ENCODE measurements at places on chromosomes 5 and 9. TPM values are rescaled to one million over a fixed set of nuclear protein-coding genes. Genes with fewer than 3 reads are reported as not detected.

- no peak for DNase-seq
Measured at GRCh38 chr5:138762110-138762509, 8.9 kb downstream of the CTNNA1 start.

- DNase-seq = no peak
Measured at GRCh38 chr5:170809551-170809950, 26.0 kb downstream of the GABRP start.

The PCDHB14 gene
- 9.8 TPM for polyA plus RNA-seq

The PCDHGB2 gene
- 4.2 TPM for polyA plus RNA-seq

The MSMP gene
- not detected for polyA plus RNA-seq

DNA sequence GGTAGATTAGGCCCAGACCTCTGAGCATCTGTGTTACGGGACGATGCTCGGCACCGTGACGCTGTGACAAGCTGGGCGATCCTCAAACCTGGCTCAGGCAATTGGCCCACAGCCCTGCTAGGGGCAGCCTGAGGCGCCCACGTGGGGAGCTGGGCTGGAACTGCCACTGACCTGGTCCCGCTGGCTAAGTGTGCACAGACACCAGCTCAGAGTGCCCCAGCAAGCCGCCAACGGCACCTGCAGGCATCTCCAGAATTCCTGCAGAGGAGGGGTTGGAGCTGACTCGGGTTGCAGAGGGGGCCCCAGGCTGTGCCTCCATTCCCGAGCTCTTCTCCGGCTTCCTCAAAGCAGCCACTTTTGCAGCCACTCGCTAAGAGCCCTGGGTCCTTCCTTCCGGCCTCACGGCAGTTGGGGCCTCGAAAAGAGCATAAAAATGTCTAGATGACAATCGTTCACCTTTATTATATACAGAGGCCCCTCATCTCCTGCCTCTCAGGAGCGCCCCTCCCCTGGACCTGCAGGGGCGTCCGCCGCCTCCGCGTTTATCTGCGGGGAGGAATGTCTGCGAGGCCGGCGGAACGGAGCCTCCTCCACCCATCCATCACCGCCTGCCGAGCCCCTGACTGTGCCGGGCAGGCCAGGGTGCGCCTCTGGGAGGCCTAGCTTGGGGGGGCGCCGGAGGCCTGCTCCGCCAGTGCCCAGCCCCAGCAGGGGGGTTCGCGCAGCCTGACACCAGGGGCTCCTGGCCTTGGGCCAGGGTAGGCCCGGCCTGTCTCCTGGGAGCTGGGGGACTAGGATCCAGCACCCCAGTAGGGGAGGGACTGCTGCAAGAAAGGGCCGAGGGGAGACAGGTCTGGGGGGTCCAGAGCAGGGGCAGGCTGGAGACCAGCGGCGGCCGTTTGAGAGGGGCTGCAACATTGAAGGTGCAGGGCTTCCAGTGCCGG is 144.9 kb downstream of the BARX1 start:
- no peak for DNase-seq

DNA sequence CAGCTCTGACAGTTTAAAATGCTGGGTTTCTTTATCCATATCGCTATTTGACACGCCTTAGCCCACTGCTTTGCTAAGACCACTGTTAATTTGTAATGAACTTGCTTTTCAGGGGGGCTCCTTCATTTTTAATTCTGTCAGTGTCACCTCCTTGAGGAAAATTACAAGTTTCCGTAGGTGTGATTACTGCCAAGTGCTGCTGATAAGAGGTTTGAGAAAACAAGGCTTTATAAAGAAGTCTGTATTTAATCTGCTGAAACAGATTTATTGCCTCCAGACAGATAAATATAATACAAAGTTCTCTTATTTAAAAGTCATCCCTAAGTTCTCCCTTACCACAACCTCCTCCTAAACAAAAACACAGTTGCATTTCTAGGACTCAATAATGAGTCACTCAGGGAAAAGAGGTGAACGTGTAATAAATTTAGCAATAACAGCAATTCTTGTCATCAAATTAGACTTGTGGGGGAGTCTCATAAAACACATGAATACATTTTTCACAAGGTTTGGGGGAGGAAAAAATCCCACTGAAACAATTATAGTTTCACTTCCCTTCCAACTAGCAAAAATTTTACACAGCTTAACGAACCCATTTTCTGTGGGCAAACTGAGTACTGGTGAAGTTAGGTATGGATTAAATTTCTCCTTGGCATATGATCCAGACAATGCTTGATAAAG is 72.8 kb downstream of the MAPKAP1 start:
- no peak for DNase-seq

DNA sequence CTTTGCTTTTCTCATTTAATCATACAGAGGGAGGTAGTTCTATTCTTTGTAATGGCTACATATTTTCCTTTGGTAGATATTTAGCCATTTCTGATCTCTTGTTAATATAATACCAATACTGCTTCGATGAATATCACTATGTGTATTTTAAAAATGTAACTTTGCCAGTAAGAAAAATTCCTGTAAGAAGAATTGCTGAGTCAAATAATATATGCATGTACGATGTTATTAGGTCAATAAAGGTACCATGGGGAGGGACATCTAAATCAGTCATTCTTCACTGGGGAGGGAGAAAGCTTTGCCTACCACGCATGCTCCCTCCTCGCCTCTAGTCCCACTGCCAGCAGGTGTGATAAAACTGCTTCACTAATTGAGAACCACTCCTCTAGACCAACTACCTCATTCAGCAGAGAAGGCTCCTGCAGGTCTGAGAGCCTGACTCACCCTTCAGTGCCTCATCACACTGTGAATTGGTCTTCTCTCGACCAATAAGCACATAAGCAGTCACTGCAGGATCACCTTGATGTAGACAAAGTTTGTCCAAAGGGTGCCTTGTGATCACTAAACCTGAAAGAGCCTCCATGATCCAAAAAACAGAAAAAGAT is 56.1 kb upstream of the TBCA start:
- no peak for DNase-seq

The ARHGEF28 gene
- polyA plus RNA-seq = 16.8 TPM

- no peak for DNase-seq
Measured at GRCh38 chr9:137673886-137674285, 55.1 kb downstream of the EHMT1 start.

The SPATA31A3 gene
- polyA plus RNA-seq = not detected

DNA sequence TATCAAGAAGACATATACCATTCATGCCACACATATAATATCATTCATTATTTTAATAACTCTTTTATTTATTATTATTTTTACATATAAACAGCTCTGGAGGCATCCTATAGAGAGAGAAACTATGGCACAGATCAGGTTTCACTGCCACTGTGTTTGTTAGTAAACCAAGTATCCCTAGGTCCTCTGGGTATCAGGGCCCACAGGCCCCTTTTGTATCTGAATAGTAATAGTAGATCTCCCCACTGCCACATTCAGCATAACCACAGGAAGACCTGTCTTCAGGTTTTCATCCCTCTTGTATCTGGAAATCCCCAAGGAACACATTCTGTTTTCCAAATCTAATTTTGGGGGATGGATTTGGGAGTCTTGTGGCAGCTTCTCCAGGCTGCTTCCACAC is 94.0 kb downstream of the SPATA31D1 start:
- DNase-seq = no peak

The NUTM2G gene
- 0.63 TPM for polyA plus RNA-seq

The ZDHHC11 gene
- polyA plus RNA-seq = 24.1 TPM

The TNFSF8 gene
- 9.5 TPM for polyA plus RNA-seq

- DNase-seq = no peak
Measured at GRCh38 chr5:154972476-154973080, 31.7 kb downstream of the MRPL22 start.

- DNase-seq = no peak
Measured at GRCh38 chr5:138743484-138743883, 9.7 kb upstream of the CTNNA1 start.

GRCh38 chr5:74314906-74315305 is 325.6 kb downstream of the ENC1 start:
- no peak for DNase-seq

The AQP7 gene
- polyA plus RNA-seq = 2.8 TPM

GRCh38 chr5:61675015-61675692 is 343.1 kb downstream of the ZSWIM6 start:
- DNase-seq = no peak

DNA sequence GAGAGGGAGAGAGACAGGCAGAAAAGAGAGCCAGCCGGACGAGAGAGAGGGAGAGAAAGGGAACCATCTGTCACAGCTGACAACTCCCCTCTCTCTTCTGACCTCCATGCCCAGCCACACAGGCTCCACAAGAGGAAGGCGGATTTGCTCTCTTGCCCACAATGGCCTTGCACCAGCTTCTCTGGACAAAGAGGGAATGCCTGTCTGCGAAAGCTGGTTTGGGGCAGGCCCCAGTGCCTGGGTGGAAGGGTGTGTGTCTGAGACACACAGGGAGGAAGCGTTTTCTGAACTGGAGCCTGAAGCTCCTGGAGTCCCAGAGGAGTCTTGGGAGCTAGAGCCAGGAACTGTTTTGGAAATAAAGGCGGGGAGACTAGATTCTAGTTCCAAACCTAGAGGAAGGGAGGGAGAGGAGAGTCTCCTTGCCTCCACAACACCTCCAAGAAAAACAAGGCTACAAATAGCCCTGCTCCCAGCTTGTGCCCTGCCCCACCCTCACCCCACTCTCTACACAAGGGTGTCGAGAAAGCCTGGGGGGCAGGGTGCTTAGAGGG is 12.5 kb downstream of the C1QTNF2 start:
- DNase-seq = no peak

The ENTREP1 gene
- polyA plus RNA-seq = 50.8 TPM

- DNase-seq = no peak
Measured at GRCh38 chr9:70474413-70474812, 60.0 kb upstream of the KLF9 start.

GRCh38 chr5:97111004-97111403 is 31.4 kb downstream of the LIX1 start:
- no peak for DNase-seq

DNA sequence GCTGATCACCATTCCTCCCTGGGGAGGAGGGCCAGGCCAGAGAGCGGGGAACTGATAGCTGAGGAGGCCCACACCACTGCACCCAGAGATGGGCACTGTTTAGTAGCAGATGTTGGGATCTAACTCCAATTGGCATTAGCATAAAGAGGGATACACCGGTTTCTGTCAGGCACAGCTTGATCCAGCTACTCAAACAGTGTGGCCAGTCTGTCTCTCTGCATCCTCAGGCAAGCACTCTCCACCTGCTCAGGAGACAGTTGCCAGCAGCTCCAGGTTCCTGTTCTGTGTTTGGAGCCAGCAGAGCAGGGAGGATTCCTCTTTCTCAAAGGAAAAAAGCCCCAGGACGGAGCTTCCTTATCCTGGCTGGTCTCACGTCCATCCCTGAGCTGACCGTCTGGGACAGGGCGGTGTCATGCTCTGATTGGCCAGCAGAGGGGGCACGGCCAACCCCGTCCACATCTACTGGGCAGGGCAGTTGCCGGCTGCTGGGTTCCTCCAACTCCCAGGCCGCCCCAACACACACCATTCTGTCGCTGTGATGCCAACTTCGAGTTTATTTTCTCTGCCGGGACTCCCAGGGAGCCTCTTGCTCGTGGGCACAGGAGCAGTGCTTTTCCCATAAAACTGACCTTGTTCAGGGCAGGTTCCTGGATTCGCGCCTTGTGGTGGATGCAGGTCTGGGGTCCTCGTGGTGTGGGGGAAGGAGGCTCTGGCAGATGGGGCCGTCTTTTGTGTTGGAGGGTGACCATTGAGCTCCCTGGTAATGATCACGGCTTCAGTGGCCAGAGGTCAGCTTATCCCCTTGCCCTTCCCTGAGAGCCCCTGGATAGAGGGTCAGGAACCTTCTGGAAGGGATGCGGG is 47.9 kb downstream of the COL5A1 start:
- DNase-seq = no peak

DNA sequence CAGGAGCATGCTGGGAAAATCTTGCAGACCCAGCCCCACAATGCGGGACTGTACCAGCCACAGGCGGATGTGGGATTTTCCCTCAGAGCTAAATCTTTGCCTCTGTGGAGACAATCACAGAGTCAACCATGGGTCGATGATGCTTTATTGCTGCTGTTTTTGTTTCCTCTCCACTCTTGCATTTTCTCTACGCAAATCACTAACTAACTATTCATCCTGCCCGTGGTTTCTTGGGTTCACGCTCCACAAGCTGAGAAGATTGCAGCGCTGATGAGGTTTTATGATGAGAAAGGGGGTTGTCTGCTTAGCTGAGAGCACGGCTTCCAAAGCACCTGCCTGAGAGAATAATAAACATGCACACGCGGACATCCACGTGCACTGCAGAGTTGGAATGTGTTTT is 500.2 kb upstream of the ADAMTS16 start:
- DNase-seq = no peak

GRCh38 chr9:78857373-78858225 is 560.7 kb downstream of the PSAT1 start:
- DNase-seq = no peak

DNA sequence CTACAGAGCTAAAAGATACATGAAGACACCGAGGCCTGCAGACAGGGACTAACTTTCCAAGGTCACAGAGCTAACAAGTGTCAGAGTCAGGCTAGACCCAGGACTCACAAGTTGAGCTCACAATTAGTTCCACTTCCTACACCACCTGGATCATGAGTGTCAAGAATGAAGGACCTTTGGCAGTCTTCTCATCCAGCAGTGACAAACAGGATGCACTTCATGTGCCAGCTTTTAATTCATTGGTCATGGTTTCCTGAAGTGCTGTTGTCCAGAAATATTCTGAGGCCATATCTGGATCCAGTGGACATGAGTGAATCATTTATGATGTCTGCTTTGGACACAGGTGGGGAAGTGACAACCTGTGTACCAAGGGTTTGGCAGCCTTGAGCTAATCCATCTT is 77.4 kb downstream of the KCNIP1 start:
- no peak for DNase-seq

DNA sequence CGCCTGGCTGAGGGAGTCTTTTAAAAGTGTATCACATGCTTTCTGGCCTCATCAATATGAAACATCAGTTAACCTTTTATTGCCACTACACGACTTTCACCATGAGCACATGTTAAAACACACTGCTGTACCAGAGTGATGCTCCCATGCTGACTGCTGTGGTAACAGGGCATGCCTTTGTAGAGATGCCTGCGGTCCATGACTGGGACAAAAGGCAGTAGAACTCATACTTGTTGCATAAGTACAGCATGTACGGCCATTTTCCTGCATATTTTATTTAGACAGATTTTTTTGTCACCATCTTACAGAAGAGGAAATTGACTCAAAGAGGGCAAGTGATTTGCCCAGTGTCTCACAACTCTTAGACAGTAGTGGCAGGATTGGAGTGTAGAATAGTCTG is 105.7 kb upstream of the ADAMTSL1 start:
- no peak for DNase-seq

The ADAMTS19 gene
- 1.4 TPM for polyA plus RNA-seq

- no peak for DNase-seq
Measured at GRCh38 chr5:180411948-180412347, 58.8 kb upstream of the GFPT2 start.

- DNase-seq = no peak
Measured at GRCh38 chr5:40484495-40484894, 195.2 kb upstream of the PTGER4 start.

The FGF18 gene
- 4.6 TPM for polyA plus RNA-seq

- DNase-seq = no peak
Measured at GRCh38 chr5:68191083-68191791, 24.3 kb upstream of the PIK3R1 start.

- DNase-seq = no peak
Measured at GRCh38 chr9:2208991-2209390, 193.8 kb downstream of the SMARCA2 start.

Data from right lung (tissue), 10 donors.